ENCODE measurements at places on chromosomes 3 and 15.

GRCh38 chr3:78589778-78590177, 1178.0 kb downstream of the ROBO1 start:
- no peak for DNase-seq

DNA sequence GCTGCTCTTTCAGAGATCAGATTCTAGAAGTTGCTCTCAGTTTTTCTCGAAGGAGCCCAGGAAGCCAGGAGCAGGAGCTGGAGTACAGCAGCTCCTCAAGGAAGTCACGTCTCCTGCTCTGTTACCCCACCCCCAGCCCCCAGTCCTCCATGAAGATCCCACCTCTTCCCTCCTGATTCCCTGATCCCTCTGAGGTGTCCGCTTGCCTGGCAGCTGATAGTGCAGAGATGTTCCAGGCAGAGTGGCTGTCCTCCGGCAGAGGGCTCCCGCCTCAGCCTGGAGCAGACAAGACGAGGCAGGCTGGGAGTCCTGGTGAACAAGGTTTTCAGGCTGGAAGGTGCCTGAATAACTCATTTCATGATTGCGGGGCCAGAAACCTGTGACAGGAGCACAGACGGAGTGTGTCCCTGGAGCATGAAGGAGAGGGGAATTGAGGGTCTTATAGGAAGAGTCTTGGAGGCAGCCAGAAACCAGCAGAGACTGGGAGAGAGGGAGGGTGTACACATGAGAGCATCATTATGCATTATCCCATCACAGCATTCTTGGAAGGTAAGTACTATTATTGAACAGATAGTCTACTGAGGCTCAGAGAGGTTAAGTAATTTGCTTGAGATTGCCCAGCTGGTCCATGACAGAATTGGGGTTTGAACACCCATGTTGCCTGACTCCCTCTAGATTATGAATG, 1.2 kb downstream of the HRH1 start:
- no peak for DNase-seq

GRCh38 chr3:79032686-79033318, 735.0 kb downstream of the ROBO1 start:
- DNase-seq, result no peak

DNA sequence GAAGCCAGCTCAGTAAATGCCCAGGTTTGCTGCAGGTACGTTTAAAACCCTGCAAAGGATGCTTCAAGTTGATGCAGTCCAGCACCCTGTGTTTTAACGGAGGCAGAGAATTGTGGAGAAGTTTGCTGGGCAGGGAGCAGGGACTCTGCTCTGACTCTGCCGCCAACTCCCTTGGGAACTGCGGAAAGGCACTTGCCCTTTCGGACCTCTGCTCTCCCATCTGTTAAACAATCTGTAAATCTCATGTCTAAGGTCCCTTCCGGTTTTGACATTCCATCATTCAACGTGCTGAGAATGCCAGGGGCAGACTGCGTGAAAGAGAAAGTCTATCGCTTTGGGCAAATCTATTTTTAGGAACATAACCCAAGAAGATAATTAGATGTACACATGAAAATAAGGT, 184.5 kb downstream of the OPA1 start:
- DNase-seq, result no peak

DNA sequence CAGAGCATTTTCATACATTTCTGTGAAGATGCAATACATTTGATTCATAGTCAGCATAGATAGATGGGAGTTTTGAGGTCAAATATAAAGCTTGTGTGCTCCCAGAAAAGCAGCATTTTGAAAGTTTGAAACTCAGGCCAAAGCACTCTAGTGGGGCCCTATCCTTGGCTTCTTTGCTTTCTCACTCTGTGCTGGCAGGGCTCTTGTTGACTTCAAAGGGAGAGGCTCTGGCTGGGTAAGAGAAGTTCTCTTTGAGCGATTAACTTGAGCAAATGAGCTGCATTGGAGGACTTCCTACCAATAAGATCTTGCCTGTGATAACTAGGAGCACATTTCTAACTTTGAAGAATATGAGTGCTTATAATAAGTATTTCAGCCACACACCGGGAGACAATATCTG, 214.0 kb upstream of the RARB start:
- no peak for DNase-seq

- no peak for DNase-seq
Observed at GRCh38 chr3:118536764-118537163, 497.9 kb downstream of the IGSF11 start.

GRCh38 chr3:111238885-111239284, 167.3 kb downstream of the NECTIN3 start:
- DNase-seq, result no peak

- no peak for DNase-seq
Observed at GRCh38 chr3:185069037-185070030, 83.5 kb downstream of the C3orf70 start.

GRCh38 chr3:127132876-127133275, 60.1 kb upstream of the PRR23E start:
- no peak for DNase-seq

- DNase-seq, result no peak
Observed at GRCh38 chr3:144875211-144875610, 903.6 kb downstream of the DIPK2A start.

DNA sequence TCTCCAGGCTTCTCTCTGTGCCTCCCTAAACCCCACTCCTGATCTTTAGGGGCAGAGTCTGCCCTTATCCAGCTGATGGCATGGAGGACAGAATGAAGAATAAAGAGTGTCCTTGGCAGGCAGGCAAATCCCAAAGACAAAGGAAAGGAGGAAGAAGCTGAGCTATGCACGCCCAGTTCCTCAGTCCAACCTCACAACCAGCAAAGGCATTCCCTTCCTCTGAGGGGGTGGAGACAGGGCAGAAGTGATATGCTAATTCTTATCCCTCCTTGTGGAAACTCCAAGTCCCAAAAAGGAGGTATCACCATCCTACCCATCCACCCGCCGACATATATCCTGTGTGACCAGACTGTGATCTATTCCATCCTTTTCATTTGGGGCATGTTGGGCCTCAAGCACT, 10.5 kb upstream of the CCDC54 start:
- no peak for DNase-seq

DNA sequence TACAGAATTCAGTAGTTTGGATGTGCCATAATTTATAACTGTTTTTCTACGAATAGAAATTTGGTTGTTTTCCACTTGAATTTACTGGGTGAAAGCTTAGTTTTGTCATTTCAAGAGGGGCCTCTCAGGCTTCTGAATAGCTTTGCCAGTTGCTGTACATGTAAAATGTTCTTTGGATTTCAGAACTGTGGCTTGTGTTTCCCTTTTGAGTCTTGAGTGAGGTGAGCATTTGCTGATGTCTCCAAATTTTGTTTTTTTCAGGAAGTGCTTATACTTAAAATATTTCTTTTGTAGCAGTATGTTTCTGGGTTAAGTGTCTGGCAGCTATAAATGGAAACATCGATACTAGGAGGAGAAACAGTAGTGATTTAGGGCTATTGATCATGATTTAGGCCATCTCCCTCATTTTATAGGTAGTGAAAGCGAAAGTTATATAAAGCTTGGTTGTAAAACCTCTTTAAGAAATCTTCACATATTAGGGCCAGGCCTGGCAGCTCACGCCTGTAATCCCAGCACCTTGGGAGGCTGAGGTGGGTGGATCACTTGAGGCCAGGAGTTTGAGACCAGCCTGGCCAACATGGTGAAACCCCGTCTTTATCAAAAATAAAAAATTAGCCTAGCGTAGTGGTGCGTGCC, 9.2 kb upstream of the TRAK1 start:
- no peak for DNase-seq

GRCh38 chr3:59566481-59566975, 516.7 kb upstream of the CFAP20DC start:
- no peak for DNase-seq

DNA sequence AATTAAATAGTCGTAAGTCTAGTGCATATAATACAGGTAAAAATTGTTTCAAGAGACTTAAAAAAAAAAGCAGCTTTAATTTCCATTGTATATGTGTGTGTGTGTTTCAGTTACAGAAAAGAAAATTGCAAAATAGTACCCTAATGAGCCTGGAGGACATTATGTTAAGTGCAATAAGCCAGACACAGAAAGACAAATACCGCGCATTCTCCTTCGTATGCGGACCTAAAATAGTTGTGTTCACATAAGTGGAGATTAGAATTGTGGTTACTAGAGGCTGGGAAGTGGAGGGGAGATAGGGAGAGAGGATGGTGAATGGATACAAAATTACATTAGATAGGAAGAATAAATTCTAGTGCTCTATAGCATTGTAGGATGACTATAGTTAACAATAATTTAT, 3.6 kb downstream of the MESD start:
- DNase-seq, result no peak

- no peak for DNase-seq
Observed at GRCh38 chr15:57458356-57458781, 82.1 kb downstream of the CGNL1 start.

DNA sequence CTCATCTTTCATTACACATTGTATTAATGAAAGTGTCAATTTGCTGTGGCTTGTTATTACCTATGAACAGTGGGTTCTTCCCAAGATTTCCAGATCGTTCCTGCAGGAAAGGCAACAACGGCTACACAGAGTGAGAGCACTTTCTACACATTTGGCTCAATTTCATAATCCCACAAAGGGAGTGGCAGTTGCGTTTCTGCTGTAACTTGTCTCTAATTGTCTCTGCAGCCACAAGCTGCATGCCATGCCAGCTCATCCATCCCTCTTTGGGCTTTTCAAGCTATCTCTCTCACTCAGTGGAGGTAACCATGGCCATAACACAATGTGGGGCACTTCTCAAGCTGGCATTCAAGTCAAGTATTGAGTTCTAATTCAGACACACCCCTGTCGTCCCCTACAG, 27.7 kb upstream of the CPNE4 start:
- no peak for DNase-seq

- DNase-seq, result no peak
Observed at GRCh38 chr15:74593122-74593521, 22.5 kb upstream of the CLK3 start.

DNA sequence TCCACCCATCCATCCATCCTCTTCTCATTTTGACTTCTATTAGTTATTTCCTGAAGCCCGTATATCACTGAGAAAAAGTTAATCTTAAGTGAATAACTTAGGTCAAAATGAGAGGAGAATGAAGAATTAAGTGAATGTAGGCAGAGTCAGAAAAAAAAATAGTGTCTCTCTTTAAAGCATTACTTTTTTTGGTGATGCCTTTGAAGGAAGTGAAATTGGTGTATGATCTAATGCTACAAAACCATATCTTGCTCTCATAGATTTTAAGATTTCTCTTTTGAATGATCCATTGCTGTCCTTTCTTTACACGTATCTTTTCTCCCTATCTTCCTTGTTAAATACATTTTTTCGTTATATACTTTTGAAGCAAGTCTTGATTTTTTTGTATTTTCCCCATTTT, 23.4 kb downstream of the FNDC3B start:
- DNase-seq, result no peak

GRCh38 chr3:150091626-150092025, 120.9 kb upstream of the PFN2 start:
- DNase-seq, result no peak

GRCh38 chr3:153952091-153952490, 169.1 kb upstream of the ARHGEF26 start:
- no peak for DNase-seq

GRCh38 chr3:169218314-169218983, 445.1 kb downstream of the MECOM start:
- no peak for DNase-seq

GRCh38 chr15:51750792-51751696, at the start of gene TMOD2:
Gene TMOD2 (plus strand): TSS chr15:51751597. CDS start chr15:51766442, 14,845 bp downstream.
- DNase-seq, result peak; percentile 25

DNA sequence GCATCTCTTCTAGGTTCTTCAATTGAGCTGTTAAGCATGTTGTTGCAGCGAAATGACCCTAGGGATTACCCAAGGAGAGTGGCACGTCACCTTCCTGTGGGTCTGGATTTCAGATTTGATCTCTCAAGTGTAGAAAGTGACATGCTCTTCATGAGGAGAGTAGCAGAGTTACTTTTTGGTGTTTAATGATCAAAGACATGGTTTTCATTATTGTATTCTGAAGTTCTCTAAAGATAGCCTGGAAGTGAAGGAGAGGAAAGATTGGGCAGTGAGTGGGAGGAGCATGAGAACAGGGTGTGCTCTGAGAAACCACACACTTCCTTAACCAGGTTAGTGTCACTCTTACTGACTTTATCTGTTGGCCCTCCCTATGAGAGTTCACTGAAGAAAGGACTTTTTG, 153.6 kb downstream of the AKAP13 start:
- no peak for DNase-seq

DNA sequence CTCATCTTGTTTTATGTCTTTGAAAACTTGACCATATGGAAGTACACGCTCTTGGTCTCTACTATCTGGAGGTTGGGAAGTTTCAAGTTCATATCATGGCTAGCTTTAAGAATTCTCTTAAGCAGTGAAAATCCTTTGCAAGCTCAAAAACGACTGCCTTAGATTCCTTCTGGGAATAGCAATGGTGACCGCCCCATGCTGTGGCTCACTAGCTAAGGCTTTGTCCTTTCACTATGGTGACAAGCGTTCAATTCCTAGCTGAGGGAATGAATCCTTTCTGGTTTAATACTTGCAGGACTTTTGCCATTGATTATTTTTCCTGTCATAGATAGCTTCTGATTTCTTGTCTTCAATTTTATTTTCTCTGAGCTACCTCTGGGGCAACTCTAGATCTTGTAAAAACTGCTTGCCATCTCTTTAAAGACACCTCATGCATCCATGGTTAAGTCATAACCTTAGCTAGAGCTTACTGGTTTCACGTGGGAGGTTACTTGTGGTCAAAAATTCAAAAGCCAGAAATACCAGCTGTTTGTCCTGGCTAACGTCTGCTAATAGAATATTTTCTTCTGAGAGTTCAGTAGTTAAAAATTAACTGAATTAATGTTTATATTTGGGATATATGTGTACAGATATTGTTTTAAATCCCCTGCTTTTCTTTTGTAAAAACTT, 673.4 kb upstream of the CBLB start:
- no peak for DNase-seq

GRCh38 chr3:155884292-155884691, 13.8 kb downstream of the GMPS start:
- DNase-seq, result no peak
